OCI-M1 (cell line): ENCODE measurements at places on chromosomes 12 and 14.

DNA sequence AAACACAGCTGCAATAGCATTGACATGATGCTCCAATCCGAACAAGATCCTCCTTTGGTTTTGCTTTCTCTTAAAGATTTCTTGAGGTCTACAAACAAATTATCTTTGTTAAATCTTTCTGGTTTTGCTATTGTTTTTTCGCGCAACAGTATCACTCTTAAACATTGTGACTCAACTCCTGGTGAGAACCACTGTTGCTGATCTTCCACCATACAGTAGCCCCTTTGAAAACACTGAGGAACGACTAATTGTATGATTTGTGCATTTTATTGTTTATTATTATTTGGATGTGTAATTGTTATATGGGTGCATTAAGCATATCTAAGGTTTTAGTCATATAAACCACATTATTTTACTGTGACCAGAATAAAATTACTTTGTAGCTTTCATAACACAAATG is 282.8 kb downstream of the EGLN3 start:
- DNase-seq: no peak

- DNase-seq: no peak
Measured at GRCh38 chr14:50676814-50677516, 8.9 kb upstream of the SAV1 start.

- DNase-seq: no peak
Measured at GRCh38 chr12:108205864-108206263, 76.8 kb downstream of the WSCD2 start.

DNA sequence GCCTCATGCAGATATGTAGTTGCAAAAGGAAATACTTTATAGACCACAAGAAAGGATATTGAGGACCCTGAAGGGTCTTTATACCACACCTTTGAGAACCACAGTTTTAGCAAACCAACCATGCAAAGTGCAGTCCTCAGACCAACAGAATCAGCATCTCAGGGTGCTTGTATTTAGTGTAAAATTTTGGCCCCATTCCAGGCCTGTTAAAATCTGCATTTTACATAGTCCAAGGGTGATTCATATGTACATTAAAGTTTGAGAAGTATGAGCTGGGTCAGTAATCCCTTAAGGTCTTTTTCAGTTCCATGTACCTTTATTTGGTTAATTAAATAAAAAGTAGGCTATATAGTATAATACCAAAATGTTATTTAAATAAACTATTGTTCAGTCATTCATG is 91.2 kb downstream of the WNK1 start:
- no peak for DNase-seq

- no peak for DNase-seq
Measured at GRCh38 chr14:46887144-46887543, 235.6 kb upstream of the RPL10L start.

DNA sequence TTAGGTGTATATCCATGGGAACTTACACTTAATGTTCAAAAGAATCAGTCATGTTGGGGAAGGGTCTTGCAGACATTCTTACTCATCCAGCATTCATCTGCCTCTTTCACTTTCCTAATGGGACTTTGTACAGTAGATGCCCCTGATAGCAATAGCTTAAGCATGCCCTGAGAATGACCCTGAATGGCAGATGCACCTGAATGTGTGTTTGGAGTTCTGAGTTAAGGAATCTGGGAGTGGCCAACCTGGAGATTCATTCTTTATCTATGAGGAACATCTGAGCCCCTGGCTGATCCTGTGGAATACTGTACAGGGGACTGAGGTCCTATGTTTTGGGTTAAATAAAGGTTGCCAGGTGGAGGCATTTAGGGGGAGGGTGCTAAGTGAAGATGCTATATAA is 71.3 kb upstream of the MANSC4 start:
- no peak for DNase-seq

- DNase-seq: no peak
Measured at GRCh38 chr14:89267656-89268055, 149.4 kb downstream of the FOXN3 start.

- no peak for DNase-seq
Measured at GRCh38 chr14:102620413-102620812, 28.0 kb downstream of the RCOR1 start.

DNA sequence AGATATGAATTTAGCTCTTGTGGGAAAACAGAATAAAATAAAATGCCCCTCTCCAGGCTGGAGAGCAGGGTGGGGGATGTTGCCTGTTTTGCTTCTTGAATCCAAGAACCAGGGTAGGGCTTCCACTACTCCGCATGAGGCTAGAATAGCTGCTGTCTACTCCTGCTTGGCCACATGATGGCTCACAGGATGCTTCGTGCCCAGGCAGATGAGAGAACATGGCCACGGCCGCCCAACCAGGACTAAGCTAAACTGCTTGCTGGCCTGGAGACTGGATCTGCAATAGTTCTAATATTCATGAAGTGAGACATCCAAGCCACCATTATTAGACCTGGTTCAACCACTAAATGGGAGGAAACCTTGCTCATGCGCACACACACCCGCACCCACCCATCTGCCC is 122.2 kb upstream of the METAP2 start:
- no peak for DNase-seq

DNA sequence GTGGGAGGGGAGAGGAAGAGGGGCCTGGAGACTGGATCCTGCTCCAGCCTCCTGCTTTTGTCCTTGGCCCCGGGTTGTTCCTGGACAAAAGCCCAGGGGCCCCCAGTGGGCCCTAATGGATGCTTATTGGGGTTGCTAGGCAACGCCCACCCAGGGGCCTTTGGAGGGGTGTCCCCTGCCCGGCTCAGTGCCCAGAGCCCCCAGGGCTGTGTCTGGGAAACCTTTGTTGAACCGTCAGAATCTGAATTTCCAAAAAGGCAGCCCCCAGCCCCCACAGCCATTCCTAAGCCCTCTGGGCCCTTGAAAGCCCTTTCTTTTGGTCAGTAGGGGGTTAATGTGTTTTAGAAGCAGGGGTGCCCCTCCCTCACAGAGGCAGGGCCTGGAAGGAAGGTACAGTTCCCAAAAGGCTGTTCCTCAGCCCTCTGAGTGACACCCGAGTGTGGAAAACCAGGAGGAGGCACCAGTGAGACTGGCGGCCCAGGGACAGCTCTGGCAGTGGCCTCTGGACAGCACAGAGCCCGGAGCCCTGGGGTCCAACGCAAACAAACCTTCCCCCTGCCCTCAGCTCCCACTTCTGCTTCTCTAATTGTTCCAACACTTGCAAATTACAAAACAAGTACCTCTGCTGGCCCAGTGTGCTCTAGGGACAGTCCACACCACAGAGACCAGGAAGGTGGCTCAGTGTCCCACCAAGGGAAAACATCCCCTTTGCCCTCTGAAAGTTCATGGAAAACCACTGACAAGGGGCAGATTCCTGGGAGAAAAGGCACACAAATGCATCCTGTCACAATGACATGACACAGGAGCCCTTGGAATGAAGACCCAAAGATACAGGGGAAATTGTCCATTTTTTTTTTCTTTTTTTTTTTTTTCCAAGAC is 19.4 kb downstream of the HHIPL1 start:
- DNase-seq: no peak

- DNase-seq: no peak
Measured at GRCh38 chr14:83534995-83535394, 1994.9 kb upstream of the FLRT2 start.

DNA sequence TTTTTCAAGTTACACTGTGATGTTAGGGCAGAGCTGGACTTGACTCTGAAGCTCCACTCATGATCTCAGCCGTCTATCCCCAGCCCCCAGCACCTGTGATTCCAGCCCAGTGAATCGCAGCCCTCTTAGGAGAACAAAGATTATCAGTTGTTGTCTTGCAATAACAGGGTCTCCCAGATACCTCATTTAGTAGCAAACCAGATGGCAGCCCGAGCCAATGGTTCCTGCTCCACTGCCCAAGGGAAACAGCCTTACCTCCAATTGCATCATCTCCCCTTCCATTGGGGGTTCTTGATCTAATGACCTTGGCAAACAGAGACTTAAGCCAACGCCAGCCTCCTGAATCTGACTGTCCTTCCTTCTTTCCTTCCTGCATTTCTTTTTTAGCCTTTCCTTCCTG is 371.2 kb downstream of the BCL11B start:
- peak; percentile 1 for DNase-seq

- no peak for DNase-seq
Measured at GRCh38 chr14:104744484-104744883, 8.5 kb upstream of the SIVA1 start.

DNA sequence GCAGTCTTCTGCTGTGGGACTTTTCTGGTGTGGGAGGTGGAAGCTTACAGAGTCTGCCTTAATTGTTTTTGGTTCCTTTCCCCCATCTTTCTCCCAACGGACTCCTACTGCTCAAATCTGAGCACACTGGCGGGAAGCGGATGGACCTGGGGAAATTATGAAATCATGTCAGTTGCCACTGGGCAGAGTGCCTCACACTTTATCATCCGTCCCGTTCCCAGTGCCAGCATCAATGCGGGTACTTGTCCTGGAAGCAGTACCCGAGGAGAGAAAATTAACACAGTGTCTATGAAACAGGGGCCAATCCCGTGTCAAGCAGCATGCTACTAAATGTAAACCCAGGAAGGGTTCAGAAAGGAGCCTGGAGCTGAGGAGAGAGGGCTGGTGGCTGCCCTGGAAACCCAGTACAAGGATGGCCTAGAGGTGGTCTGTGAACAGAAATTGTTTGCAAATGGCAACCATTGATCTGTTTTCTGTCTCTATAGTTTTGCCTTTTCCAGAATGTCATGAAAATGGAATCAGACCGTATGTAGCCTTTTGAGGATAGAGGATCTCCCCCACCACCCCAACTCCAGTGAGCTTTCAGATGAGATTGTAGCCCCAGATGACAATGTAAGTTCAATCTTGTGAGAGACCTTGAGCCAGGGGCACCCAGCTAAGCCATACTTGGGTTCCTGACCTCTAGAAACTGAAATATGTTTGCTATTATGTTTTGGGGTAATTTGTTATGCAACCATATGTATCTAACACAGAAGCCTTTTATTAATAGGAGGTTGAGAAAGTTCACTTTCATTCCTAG is 908 bp upstream of the CDKL1 start:
- DNase-seq: no peak

GRCh38 chr14:67385618-67386017 is 25.5 kb downstream of the EIF2S1 start:
- no peak for DNase-seq

DNA sequence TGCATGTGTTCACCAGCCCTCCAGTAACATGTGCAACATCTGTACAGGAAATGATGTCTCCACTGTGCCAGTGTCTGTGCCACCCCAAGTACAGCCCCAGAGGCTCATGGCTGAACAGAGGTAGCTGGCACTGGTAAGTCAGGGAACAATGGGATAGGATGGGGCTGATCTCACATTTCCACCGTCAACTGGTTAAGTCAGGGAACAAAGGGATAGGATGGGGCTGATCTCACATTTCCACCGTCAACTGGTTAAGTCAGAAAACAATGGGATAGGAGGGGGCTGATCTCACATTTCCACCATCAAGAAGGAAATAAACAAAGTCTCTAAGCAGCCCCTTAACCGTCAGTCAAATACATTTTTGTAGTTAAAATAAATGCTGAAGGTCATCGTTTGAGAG is 246.6 kb downstream of the TMEM132D start:
- no peak for DNase-seq

DNA sequence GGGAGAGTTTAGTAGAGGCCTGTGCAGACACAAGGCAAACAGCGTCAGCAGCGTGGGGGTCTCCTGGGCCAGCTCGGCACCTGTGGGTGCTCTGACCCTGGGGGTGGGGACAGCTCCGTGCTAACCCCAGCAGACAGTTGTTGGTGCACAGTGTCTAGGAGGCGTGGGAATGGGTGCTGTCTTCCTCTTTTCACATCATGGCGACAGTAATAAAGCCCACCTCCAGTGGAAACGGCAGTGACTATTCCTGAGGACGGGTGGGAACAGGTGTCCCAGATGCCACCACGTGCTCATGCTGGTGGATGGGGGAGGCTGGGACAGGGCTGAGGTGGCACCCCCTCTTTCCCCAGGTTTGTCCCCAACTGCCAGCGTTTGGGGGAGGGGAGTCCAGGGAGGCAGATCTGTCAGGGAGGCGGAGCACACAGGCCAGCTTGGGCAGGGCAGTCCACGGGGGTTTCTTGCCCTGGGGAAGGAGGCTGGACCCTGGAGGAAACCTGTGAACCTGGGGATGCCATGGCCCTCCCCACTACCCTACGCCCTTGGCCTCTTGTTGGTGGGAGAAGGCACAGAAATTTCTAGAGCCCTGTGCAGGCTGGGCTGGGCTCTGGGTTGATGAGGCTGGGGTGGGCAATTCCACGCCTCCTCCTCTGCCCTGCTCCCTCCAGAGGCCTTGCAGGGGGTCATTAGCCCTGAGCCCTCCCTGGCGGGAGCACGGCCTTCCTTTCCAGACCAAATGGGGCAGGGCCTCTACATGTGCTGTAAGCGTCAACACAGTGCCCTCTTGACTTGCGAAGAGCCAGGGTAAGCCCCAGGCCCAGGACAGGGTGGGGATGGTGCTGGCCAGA is 3.8 kb downstream of the ZBTB42 start:
- no peak for DNase-seq

GRCh38 chr12:57736741-57737466 is 1.6 kb downstream of the AGAP2 start:
- no peak for DNase-seq

- no peak for DNase-seq
Measured at GRCh38 chr12:25994901-25995625, 36.6 kb downstream of the RASSF8 start.

- no peak for DNase-seq
Measured at GRCh38 chr12:115993737-115994136, 283.8 kb downstream of the MED13L start.

GRCh38 chr12:64139021-64139420 is 83.1 kb downstream of the KICS2 start:
- no peak for DNase-seq

DNA sequence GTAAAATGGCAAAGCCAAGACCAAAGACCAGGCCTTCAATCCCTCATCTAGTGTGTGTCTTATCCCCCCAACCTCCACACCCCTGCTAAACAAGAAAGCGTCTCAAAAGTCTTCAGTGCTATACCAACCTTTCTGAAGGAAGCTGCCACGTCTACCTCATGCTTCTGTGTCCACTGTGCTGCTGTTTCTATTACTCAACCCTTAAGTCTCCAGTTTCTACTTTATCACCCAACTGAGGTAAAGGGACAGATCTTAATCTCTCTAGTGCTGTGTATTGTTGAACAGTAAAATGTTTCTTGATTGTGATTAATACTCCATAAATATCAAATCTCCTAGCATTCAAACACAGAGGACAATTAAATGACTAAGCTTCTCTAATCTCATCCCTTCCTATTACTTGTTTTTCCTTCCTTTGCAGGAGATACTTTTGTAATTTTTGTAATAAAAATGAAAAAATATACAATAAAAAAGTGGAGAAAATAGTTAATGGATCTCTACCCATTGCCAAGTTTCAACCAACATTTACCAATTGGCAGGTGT is 23.3 kb downstream of the BTBD7 start:
- no peak for DNase-seq

DNA sequence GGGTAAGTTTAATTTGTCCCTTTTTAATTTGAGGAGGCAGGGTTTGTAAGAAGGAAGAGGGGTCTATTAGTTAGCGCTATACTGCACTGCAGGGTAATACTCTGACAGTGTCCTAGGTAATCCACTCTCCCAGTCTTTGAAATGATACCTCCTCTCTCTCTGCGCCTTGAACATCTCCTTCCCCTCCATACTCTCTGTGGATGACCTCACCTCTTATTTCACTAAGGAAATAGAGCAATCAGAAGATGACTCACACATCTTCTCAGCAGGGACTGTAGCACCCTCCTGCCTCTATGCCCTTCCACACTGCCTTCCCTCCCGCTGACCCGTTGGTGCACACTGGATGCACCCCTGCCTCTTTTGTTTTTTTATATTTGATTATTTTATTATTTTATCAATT is 94.2 kb downstream of the GRIP1 start:
- DNase-seq: no peak

- no peak for DNase-seq
Measured at GRCh38 chr12:95402096-95402495, 71.9 kb upstream of the METAP2 start.
